ENCODE measurements at places on chromosomes 1 and 21.
A peak's percentile ranks its signal among the peaks of the same experiment; 100 is the strongest.

- DNase-seq, result no peak
- H3K27me3 ChIP-seq, result no peaks in the 10 kb centered on the region
- H3K27ac ChIP-seq, result no peak overlapping the region
Measured at GRCh38 chr21:45747802-45748445, 104.4 kb downstream of the PCBP3 start.

GRCh38 chr1:59298026-59298583, 1.2 kb downstream of the FGGY start:
- no peak for DNase-seq
- H3K4me3 ChIP-seq, result peak overlapping the region; percentile 91
- no peaks in the 10 kb centered on the region for H3K27me3 ChIP-seq
- peaks cover 11% of the 10 kb centered on the region for H3K36me3 ChIP-seq
- peaks cover 30% of the 10 kb centered on the region for H3K4me1 ChIP-seq

GRCh38 chr21:34701726-34702125, 32.9 kb downstream of the CLIC6 start:
- no peak overlapping the region for H3K4me3 ChIP-seq
- peaks cover 1% of the 10 kb centered on the region for H3K4me1 ChIP-seq
- DNase-seq, result no peak
- H3K27ac ChIP-seq, result no peak overlapping the region
- H3K27me3 ChIP-seq, result peaks cover 4% of the 10 kb centered on the region

DNA sequence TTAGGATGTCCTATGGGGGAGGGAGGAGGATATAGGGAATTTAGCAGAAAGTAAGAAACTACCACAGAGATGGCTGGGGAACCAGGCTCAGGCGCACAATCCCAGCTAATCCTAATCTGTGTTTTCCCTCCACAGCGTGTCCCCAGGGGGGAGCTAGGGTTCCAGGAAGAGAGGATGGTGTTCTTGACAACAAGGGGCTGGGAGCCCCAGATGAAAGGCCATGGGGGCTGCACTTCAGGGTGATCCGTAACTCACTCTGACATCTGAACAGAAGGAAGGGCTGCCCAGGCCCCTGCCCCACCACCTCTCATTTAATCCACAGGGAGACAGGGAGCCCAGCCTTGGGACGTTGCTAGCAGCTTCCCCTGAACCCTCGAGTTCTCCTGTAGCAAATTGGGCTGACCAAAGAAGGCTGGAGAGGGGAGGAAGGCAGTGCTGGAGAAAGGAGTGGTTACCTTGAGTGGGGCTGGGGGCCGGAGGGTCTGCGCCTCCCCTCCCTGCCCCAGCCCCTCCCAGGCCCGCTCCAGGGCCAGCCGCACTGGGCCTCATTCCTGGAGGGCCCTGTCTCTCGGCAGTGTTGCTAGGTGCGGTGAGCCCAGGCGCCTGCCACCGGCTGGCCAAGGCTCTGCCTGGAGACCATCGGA, 131.7 kb downstream of the TMEM53 start:
- peaks cover 10% of the 10 kb centered on the region for H3K27me3 ChIP-seq
- no peak overlapping the region for H3K27ac ChIP-seq
- H3K4me3 ChIP-seq, result no peak overlapping the region
- H3K36me3 ChIP-seq, result no peaks in the 10 kb centered on the region

- H3K4me3 ChIP-seq, result no peak overlapping the region
- H3K27me3 ChIP-seq, result no peaks in the 10 kb centered on the region
- no peak for DNase-seq
- no peaks in the 10 kb centered on the region for H3K4me1 ChIP-seq
Measured at GRCh38 chr1:53448241-53448841, 10.9 kb upstream of the DMRTB1 start.

DNA sequence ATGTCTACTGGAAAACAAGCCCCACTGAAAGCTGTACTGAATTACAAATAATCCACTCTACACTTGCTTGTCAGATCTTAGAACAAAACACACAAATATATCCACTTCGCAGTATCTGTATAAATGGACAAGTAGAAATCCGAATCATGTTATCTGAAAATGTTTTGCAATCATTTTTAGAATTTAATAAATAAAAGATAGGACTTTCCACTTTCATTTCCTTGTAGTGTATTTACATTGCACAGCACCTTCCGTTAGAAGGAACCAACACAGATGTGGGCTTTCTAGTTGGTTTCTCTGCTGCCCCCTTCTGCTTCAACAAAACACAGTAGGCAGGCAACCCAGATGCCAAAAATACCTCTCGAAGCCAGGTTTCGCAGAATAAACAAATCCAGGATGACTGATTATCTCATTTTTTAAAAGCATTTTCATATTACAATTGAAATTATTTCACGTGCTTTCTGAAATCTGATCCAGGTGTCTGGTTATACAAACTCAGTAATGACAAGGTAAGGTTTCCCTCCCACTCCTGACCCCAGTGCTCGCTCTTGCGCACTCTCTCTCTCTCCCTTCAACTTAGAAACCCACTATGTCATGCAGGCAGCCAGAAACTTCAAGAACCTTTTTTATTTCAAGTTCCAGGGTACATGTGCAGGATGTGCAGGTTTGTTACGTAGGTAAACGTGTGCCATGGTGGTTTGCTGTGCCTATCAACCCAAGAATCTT, 389.9 kb downstream of the SMYD3 start:
- no peaks in the 10 kb centered on the region for H3K27me3 ChIP-seq
- H3K4me3 ChIP-seq, result peak overlapping the region; percentile 59
- peaks cover 21% of the 10 kb centered on the region for H3K4me1 ChIP-seq
- H3K36me3 ChIP-seq, result peaks cover 2% of the 10 kb centered on the region
